ENCODE measurements at places on chromosomes 5 and 9.

- no peak for DNase-seq
Observed at GRCh38 chr5:100780376-100780870, 122.7 kb downstream of the ST8SIA4 start.

- no peak for DNase-seq
Observed at GRCh38 chr9:78103971-78104433, 72.4 kb upstream of the GNAQ start.

DNA sequence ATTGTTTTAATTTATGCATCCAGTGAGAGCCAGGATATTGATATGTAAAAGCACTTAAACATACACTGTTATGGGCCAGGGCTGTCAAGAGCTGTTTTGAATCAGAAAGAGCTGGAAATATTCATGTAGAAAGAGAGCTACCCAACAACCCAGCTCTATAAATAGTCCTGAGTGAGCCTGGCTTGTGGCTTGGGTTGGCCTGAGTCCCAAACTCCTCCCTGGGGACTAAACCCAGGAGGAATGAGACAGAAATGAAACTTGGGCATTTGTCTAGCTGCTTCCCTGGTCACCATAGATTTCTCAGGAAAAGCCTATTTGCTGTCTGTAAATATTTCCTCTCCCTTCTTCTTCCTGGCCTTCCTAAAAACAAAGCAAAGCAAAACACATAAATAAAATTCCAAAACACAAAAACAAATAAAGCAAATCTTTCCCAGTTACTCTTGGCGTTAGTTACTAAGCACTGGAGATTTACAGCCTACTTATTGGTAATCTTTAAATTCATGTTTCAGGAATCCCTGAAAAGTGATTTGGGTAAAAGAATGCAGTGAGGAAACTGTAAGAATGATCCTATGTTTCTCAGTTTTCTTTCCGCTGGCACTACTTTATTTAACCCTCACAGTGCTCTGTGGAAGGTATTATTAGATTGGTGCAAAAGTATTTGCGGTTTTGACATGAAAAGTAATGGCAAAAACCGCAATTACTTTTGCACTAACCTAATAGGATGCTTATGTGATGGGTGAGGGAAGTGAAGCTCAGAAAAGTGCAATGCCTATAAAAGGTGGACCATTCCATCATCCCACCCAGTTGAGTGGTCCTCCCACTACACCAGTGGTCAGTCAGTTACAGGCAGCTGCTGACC is 111.8 kb downstream of the CARTPT start:
- DNase-seq = no peak

- DNase-seq = no peak
Observed at GRCh38 chr9:124008303-124008693, 3.3 kb upstream of the LHX2 start.

Measured in stimulated activated naive CD4-positive, alpha-beta T cell treated with Interleukin-2 at 50 U/mL for 16 hours (primary cell).